Forelimb muscle (tissue), 1 donor: ENCODE measurements at places on chromosomes 7 and 10. TPM values are rescaled to one million over a fixed set of nuclear protein-coding genes. Genes with fewer than 3 reads are reported as not detected.

- DNase-seq, result no peak
Observed at GRCh38 chr7:113763226-113763625, 155.6 kb downstream of the PPP1R3A start.

DNA sequence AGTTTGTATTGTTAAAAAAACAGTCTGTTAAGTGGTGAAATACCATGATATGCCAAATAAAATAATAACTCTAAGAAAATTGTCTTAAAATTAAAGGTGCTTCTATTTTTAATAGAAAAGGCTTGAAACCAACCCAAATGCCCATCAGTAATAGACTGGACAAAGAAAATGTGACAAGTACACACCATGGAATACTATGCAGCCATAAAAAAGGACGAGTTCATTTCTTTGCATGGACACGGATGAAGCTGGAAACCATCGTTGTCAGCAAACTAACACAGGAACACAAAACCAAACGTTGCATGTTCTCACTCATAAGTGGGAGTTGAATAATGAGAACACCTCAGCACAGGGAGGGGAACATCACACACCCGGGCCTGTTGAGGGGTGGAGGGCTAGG, 7.1 kb downstream of the CNTNAP2 start:
- DNase-seq, result no peak

DNA sequence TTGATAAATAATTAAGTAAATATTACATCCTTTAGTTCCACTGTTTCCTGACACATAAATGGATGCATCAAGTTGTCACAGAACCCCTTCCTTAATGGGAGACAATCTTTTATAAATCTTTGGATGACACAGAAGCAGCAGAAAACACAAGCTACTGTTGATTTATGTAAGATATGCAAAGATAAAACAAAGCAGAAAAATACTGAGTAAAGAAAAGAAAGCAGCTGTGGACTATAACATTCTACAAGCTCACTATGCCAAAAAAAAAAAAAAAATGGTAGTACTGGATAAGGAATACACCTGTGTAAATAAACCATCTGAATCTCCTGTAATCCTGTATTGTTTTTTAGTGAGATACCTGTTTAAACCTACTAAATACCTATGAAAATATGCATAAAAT, 92.0 kb upstream of the FAM180A start:
- DNase-seq, result no peak

GRCh38 chr7:151721694-151722093, 155.2 kb downstream of the PRKAG2 start:
- no peak for DNase-seq

- DNase-seq, result no peak
Observed at GRCh38 chr7:50920031-50920635, 137.4 kb upstream of the GRB10 start.

DNA sequence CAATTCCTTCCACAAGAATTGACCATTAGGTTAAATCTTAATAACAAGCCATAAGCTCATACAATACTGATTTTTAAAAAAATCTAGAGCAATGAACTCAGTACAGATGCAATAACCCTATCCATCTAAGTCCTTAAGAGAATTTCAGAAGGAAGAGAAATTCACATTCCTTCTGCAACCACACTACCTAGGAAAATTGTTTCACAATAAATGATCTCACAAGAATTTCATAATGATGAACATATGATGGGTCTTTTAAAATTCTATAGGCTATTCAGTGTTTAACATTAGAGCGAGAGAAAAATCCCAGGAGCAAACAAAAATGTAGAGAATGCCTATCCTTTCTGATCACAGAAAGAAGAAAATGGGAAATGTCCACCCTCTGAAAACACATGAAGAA, 70.0 kb upstream of the MAGI2 start:
- DNase-seq, result no peak

DNA sequence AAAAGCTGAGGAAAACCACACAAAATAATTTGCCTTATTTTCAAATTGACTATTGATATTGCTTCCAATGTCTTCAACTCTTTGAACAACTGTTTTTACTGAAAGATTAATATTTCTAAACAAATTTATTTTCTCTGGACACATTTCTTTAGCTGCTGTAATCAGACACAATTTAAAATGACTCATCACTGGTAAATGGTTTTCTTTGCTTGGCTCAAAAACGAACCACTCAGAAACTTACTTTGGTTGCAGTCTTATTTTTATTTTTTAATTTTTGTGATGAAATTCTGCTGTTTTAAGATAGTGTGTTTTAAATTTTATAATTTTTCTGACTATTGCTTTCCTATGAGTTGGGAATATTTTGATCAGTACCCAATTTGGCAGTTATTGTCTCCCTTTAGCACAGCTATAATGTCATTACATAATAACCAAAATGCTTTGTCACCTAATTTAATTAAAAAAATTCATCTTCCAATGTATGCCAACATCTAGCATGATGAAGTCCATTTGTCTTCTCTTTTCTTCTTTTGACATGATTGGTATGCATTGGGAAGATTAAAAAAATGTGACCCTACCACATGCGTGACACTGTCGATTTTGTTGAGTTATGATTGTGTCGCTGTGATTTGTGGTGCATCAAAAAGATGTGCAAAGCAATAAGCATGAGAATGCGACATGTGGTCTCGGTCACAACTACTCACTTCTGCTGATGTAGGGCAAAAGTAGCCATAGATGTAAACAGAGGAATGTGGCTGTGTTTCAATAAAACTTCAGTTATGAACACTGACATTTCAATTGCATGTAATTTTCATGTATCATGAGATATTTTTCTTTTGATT, 222.3 kb downstream of the SUGCT start:
- DNase-seq, result no peak

DNA sequence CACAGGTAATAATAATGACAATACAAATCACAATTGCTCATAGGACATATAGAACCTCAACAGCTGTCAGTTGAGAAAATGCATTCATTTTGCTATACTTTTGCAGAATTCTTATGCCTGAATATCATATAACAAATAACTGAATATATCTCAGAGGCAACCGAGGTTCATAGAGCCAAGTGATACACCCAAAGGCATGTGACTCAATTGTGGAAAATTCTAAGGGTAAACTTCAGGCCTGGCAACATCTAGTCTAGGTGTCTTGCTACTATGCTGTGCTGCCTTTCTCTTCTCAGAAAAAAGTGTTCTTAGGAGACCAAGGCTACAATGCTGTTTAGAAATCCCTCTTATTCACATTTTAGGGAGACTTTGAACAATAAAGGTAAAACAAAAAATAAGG, 270.7 kb downstream of the BAMBI start:
- DNase-seq, result no peak

DNA sequence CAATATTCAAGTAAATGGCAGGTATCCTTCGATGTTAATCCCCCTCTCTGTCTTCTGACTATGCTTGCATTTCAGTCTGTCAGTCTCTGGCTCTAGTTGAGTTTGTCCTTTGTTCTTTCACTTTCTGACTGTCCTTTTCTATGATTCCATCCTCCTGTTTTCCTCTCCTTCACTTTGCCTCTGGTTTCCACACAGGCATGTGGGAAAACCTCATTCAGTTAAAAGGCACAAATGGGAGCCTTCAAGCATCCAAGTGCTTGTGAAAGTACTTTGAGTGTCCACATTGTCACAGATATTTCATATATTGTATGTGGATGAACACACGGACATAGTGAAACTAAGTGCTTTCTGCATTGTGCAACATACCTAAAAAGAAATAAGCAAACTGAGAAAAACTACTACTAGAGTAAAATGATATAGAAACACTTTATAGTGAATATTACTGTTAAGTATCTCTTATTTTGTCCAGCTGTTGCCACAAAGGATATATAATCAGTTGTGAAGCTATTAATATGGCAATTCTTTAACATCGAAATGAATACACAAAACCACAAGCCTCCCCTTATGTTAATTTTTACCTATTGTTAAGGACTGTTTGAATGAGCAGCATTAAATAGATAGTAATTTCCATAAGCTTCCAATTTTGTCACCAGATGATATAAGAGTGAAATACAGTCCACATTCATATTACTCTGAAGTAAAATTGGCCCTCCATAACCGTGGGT, 71.7 kb downstream of the NRBF2 start:
- DNase-seq, result no peak

PLCE1 gene
- polyA plus RNA-seq, result 47.9 TPM

DYNC1I1 gene
- polyA plus RNA-seq, result 0.68 TPM

TET1 gene
- 8.2 TPM for polyA plus RNA-seq
